Natural killer cell treated with Interleukin-12 subunit alpha and Interleukin-12 subunit beta and Interleukin-15 and Interleukin-18, amount 100 ng/mL, for 72 hours (primary cell): ENCODE measurements at places on chromosomes 13 and 19.
A peak's percentile ranks its signal among the peaks of the same experiment; 100 is the strongest.

- DNase-seq, result no peak
These were observed 1.6 kb downstream of the DACT3 start for GRCh38 chr19:46659151-46660007.

DNA sequence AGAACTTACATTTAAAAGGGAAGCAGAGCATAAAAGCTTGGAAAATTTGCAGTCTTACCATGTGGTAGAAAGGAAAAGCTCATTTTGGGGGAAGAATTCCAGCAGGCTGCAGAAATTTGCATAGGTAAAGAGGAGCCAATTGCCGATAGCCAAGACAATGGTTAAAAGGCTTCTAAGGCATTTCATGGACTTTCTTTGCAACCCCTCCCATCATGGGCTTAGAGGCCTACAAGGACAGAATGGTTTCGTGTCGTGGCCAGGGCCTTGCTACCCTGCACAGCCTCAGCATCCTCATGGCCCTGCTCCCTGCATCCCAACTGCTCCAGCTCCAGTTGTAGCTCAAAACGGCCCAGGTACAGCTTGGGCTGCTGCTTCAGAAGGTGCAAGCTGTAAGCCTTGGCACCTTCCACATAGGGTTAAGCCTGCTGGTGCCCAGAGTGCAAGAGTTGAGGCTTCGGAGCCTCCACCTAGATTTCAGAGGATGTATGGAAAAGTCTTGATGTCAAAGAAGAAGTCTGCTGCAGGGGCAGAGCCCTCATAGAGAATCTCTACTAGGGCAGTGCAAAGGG is 420.3 kb downstream of the PCDH17 start:
- DNase-seq, result no peak

- no peak for DNase-seq
These were observed 397.8 kb downstream of the FGF14 start for GRCh38 chr13:102003848-102004570.

DNA sequence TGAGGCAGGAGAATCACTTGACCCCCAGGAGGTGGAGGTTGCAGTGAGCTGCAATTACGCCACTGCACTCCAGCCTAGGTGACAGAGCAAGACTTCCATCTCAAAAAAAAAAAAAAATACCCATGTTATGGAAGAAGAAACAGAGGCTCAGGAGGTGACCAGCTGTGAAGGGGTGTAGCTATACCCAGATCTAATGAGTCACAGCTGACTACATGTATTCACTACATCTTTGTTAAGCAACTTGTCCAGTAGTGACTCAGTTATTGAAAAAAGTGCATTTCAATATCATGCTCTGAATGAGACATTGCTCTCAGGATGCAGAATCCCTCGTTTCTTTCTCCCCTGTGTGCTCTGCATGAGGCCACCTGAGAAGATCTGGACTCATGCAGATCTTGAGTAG is 16.1 kb upstream of the SPART start:
- DNase-seq, result no peak

DNA sequence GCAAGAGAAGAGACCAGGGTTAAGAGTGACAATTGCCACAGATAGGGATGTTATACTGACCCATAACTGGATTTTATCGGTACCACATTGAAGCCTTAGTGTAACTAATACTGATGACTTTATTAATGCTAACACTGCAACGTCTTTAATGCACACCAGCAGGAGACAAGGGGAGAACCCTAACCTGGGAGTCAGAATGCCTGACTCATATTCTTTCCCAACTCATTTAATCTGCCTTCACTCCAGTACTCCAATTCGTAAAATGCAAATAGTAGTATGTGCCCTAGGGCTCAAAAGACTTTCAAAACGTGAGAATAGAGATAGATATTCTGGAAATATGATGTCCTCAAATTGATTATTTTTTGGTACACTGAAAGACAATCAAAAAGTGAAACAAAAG is 62.4 kb downstream of the GPC6 start:
- DNase-seq, result no peak

DNA sequence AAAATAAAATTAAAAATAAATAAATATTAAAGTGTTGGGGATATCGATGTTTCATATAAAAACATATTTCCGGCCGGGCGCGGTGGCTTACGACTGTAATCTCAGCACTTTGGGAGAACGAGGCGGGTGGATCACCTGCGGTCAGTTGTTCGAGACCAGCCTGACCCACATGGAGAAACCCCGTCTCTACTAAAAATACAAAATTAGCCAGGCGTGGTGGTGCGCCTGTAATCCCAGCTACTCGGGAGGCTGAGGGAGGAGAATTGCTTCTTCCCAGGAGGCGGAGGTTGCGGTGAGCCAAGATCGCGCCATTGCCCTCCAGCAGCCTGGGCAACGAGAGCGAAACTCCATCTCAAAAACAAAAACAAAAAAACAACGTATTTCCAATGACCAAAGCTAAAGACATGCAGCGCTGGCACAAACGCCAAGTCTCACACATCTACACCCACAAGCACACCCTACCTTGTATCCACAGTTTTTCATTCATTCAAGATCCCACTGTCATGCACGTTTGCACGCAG is 907 bp downstream of the ZNF569 start:
- DNase-seq, result no peak

DNA sequence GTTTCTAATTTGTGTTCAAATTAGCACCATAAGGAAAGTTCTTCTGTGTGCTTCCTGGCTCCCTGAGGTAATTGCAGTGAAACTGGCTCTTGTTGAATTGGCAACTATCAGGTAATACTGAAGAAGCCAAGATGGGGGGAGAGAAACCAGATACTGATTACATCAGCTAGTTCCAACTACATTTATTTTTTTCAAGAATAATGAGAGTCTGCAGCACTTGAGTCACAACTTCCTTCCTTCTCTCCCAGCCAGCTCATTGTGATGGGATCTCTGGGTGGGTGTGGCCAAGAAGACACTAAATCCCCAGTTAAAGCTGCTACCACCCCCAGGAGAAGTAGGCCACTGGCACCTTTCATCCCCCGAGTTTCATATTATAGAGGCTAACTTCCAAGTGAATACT is 100.7 kb upstream of the RXFP2 start:
- no peak for DNase-seq

GRCh38 chr13:104823709-104824108 is 1711.8 kb downstream of the EFNB2 start:
- DNase-seq, result no peak

DNA sequence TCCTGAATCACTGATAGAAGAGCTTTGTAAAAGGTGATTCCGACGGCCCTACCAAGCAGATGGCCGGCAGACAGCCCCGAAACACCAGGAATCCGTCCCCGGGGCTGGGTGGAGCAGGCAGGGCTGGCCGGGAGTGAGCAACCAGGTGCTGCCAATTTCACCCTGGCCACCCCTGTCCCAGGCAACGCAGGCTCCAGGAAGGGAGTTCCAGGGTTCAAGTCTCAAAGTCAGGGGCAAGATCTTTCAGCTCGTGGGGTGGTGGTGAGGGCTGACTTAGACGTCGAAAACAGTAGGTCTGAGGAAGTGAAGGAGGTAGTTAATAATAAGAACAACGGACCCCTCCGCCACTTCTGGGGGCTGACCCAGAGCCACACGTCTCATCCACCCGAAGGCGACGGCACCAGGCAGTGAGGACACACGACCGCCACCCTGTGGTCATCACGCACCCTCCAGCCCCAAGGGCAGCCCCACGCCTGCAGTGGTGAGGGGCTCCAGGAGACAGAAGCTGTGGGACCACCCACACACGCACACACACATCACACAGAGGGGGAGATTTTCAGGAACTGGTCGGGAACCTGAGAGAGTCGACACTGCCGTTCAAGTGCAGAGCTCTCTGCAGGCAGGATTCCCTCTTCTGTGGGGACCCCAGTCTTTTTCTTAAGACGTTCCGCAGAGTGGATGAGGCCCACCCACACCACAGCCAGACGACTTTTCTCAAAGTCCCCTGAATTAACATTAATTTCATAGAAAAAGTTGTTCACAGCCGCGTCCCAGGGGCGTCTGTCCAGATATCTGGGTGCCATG is 67.2 kb downstream of the SPACA7 start:
- DNase-seq, result no peak

- DNase-seq, result no peak
These were observed 9.4 kb downstream of the CYTH2 start for GRCh38 chr19:48478339-48479256.

- no peak for DNase-seq
These were observed 1920.2 kb downstream of the PCDH9 start for GRCh38 chr13:65309906-65310305.

DNA sequence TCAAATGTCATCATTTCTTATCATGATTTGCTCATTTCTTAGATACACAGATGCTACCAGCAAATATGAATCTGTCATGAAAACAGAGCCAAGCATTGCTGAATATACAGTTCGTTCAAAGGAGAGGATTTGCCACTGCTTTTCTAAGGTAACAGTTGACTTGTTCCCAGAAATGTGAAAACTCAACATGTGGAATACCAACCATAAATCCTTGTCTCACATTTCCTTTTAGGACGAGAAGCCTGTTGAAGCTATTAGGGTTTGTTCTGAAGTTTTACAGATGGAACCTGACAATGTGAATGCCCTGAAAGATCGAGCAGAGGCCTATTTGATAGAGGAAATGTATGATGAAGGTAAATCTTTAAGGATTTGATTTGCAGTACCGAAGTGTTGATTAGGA is 86.7 kb downstream of the DNAJC3 start:
- no peak for DNase-seq

- peak; percentile 79 for DNase-seq
These were observed 9.7 kb downstream of the INAFM1 start for GRCh38 chr19:47284324-47284899.

DNA sequence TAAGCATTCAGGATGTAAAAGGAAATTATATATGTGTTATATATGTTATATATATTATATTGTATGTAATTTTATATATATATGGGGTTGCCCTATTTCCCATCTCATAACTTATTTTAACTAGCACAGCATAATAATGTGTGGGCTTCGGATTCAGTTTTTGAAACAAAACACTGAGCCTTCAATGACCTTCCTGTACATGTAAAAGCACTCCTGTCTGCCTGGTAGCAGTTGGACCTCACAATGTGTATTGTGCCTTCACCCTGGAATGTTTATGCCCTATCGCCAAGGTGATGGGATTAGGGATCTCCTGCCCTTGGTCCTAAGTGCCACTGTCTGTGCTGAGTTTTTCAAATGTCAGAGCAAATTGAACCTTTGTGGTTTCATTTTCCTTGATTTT is 968.8 kb downstream of the TUBA3C start:
- DNase-seq, result no peak

GRCh38 chr19:518598-519231 is 11.4 kb downstream of the TPGS1 start:
- peak; percentile 62 for DNase-seq

DNA sequence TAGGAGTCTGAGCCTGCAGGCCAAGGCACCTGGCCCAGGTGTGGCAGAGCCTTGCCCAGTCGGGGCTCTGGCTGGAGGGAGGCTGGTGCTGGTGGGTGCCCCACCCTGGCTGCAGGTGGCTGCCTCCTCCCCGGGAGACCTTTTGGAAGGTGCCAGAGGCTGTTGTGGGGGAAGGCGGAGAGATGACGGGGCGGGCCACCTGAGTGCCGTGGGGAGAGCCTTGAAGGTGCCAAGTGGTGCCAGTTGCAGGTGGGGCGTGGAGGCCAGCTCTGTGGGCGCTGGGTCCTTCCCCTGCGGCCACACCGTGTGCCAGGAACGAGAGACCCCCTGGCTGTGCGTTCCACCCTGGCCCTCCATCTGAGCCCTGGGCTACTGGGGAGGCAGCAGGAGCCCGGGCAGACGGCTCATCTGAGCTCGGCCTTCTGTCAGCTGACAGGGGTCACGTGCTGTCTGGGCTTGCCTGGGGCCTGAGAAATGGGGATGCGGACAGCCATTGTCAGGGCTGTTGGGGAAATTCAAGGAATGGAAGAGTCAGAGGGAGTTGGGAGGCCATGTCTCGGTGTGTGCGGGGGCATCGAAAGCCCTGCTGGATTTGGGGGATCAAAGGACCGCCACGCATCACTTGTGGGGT is 20.9 kb downstream of the CEBPA start:
- DNase-seq, result no peak

- no peak for DNase-seq
These were observed 28.5 kb upstream of the ASF1B start for GRCh38 chr19:14164724-14165493.

DNA sequence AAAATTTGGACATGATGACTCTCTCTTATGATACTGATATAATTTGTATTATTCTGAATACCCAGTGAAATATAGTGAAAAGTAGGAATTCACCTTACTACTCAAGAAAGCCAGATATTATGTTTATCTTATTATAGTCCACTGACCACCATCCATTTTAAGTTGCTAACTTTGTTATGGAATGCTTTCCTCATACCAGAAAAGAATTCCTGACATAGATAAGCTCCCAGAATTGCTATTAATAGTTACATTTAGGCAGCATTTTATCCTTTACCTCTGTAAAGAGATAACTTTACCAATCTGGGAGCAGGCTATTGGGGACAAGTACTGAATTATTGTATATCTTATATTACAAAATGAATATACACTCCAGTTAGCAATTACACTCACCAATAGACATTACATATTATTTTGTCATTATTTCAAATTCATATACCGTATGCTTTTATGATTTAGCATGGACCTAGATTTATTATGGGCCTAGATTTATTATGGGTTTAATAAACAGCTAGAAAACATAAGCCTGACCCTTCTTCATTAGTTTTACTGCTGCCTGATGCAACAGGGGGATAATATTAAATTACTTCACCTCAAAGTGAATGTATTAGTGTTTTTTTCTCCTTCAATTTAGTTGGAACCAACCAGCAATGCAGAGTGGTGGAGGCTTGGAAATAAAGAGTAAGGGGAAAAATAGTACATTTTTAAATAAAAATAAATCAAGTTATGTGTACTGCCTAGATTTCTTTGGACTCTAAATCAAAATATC is 1886.1 kb downstream of the PCDH9 start:
- DNase-seq, result no peak

- DNase-seq, result no peak
These were observed 170.1 kb downstream of the OLFM4 start for GRCh38 chr13:53198736-53199135.

GRCh38 chr13:114119196-114119595 is 13.2 kb downstream of the RASA3 start:
- DNase-seq, result no peak

- no peak for DNase-seq
These were observed 14.3 kb upstream of the MCF2L start for GRCh38 chr13:112954488-112955270.

DNA sequence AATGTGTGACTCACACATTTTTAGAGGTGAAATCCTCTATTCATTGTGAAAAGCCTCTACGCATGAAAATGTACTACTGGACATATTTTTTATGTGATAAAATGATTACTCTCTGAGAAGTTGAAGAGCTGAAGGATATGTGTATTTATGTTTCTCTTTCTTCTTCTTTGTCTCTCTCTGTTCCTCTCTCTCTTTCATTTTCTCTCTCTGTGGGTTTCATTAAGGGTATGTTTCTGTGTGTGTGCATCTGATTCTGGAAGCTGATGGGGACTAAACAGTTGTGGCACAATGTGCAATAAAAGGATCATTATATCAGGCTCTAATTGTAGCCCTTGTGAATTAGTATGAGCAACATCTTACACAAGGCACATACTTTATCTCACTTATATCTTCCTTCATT is 867.7 kb downstream of the PCDH9 start:
- no peak for DNase-seq
